K562 (cell line): ENCODE measurements at places on chromosomes 5 and 9.

DNA sequence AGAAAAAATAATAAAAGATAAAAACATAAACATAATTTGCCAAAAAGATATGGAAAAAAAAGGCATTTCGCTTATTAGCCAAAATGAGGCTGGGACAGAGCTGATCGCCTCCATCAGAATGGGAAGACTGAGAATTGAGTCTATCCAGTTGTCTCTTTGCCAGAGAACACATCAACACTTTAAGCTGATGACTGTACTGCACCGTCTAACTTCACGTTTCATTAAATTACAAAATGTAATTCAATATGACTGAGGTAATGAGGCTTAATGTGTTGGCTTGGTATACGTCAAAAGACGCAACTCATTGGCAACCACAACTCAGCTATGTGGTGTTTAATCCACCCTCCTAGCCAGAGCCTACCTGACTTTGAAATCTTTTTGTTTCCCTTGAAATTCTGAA lies 462.7 kb upstream of the CD180 start:
- DNase-seq, result no peak

- DNase-seq, result no peak
Measured at GRCh38 chr5:102720969-102721368, 34.1 kb upstream of the PAM start.

- no peak for DNase-seq
Measured at GRCh38 chr9:98883276-98883675, 60.4 kb upstream of the COL15A1 start.

DNA sequence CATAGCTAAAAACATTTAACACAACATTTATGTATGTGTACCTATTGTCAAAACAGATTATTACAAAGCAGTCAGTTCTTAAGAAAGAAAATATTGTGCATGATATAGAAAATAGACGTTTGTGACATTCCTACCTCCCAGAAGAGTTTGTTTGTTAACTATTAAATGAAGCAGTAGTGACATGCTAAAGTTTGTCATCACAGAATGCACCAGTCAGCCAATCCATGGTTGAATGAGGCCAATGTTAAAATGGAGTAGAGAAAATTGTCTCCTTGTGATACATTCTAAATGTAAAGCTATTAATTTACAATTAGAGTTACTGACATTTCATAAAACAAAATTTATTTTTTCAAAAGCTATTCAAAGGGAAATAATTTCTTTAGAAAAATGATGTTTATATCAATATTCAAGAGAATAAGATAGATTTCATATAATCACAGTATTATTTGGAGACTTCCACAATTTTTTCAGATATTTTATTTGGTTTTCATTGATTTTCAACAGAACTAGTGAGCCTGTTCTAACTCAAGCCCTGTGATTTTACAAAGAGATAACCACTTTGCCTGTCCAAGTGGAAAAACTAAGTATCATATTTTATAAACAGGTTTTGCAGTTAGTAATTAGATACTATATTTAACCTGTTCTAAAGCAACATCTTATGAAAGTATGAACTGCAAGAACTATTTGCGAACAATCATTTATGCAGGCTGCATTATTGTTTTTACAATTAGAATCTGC lies 176.8 kb downstream of the ISL1 start:
- no peak for DNase-seq

DNA sequence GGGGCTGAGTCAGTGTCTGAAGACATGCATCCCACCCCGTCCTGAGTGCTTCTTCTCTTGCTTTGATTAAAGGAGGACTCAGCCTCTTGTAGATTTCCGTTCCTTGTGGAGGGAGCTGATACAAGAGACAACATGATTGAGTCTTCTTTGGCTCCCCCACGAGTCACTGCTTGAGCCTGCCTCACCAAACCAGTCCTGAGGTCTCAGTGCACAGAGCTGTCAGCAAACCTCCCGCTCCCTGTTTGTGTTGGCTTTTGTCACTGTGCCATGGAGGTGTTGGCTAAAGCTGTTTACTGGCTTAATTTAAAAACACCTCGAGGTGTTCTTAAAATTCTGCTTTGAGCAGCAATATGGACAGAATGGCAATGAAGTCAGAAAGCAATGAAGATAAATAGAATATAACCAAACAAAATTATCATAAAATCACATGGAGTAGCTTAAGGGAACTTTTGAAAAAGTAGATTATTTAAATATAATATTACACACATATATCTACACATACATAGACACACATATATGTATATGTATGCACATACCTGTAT lies 234.1 kb upstream of the ANKRD55 start:
- DNase-seq, result no peak

DNA sequence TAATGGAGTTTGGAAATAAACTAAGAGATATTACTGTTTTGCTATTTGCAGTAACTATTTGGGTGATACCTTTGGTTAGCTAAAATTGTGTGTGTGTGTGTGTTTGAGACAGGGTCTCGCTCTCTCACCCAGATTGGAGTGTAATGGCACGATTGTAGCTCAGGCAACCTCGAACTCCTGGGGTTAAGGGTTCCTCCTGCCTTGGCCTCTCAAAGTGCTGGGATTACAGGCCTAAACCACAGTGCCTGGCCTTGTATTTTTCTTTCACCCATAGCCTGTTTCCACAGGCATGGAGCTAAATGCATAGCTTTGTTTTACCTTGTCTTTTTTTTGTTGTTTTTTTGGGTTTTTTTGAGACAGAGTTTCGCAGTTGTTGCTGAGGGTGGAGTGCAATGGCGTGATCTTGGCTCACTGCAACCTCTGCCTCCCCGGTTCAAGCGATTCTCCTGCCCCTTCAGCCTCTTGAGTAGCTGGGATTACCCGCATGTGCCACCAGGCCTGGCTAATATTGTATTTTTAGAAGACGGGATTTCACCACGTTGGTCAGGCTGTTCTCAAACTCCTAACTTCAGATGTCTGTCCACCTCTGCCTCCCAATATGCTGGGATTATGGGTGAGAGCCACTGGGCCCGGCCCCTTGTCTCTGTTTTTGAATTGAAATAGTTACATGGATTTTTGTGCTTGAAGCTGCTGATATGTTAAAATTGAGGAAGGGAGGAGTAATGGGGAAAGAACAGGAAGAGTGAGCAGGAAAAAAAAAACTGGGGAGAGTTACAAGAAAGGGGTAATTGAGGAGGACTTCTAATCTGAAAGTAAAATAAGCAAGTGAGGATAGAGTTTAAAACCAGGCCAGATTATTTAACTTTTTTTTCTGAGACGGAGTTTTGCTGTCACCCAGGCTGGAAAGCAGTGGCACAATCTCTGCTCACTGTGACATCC lies 5.7 kb downstream of the GPBP1 start:
- peak; percentile 38 for DNase-seq

DNA sequence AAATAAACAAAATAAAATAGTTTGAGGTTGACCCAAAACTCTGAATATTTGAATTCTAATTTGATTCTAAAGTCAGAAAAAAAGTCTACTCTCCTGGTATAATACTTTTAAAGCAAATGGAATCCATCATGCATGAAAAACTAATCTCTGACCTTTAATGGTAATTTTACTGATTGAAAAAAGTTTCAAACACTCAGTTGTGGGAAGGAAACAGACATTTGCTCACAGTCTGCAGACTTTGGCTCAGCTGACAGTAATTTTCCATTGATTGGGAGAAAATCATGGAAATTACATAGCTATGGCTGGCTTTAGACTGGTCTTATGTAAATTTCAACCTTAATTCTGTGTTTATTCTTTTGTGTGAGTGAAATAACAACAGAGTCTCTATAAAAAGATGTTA lies 574.3 kb downstream of the PDE4D start:
- no peak for DNase-seq

DNA sequence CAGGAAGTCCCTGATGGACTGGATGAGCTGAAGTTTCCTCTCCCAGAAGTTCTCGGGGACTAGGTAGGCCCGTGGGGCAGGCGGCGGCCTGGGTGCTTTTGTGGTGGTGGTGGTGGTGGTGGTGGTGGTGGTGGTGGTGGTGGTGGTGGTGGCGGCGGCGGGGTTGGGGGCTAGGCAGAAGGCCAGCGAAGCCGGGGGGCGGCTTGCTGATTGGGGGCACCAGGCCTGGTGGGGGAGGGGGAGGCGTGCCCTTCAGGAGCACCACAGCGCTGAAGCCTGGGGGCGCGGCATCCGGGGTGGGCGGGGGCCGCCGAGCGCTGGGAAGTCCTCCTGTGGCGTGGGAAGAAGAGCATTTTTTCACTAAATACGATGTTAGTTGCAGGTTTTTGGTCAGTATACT lies 26.9 kb downstream of the SPATA31C1 start:
- DNase-seq, result no peak

DNA sequence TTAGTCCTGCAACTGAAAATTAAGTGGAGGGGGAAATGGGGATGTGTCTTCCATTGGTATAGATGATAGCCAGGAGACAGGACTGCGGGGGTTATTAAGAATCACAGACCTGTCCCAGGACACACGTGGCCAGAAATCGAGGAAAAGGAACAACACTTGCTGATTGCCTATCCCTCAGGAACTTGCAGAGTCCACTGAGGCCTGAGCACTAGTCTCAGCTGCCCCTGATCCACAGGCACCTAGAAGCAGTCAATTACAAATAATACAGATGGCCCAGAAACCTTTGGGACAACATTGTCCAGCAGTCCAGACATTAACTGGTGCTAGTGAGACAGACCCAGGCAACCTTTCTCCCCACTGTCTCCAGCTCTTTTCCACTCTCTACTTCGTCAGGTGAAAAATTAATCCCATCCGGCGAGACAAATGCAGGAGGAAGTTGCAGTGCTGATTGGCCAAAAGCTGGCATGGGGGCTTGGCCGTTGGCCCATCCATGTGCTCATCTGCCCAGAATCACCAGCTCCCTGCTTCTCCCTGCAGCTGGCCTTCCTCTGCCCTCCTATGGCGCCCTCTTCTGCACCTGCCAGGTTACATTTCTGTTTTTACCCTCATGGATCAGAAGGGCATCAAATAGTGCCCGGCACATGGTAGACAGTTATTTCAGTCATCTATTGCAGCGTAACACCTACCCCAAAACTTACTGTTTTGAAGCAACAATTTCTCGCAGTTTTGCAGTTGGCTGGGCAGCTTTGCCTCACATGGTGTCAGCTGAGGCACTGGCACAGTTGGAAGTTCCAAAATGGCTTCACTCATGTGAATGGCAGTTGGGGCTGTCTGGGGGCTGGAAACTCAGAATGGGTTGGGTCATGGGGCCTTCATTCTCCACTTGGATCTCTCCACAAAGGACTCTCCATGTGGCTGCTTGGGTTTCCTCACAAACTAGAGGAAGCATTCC lies 3.6 kb upstream of the B4GALT1 start:
- no peak for DNase-seq

GRCh38 chr9:85079349-85079748 lies 409.8 kb downstream of the NTRK2 start:
- DNase-seq, result no peak

GRCh38 chr5:6516823-6517222 lies 68.2 kb downstream of the UBE2QL1 start:
- no peak for DNase-seq

GRCh38 chr9:33112094-33112493 lies 35.6 kb upstream of the SMU1 start:
- no peak for DNase-seq

DNA sequence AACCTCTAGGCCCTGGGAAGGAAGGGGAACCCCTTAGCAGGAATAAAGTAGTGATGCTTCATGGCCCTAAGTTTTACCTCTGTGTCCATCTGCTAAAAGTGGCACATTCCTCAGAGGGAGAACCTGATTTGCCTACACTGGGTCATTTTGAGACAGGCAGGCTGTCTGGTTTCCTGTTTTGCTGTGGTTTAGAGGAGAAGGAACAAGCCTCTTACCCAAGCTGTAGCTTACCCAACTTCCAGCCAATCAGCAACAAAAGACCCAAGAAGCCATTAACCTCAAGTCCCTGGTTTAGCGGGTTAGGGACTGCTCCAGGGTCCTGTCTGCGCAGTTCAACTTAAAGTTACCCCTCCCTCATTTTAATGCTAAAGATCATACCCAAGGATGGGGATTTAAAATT lies 411.0 kb downstream of the MAT2B start:
- DNase-seq, result no peak

- DNase-seq, result peak; percentile 66
Measured at GRCh38 chr9:130480673-130481072, 35.9 kb downstream of the ASS1 start.

GRCh38 chr5:76808141-76808691 lies 10.6 kb upstream of the F2RL1 start:
- DNase-seq, result no peak

- DNase-seq, result no peak
Measured at GRCh38 chr5:54658010-54658409, 140.5 kb downstream of the SNX18 start.

GRCh38 chr9:110746211-110746930 lies 77.8 kb downstream of the MUSK start:
- no peak for DNase-seq

GRCh38 chr5:1366514-1366913 lies 21.6 kb upstream of the CLPTM1L start:
- no peak for DNase-seq

GRCh38 chr9:36800455-36800854 lies 227.8 kb downstream of the MELK start:
- no peak for DNase-seq

- no peak for DNase-seq
Measured at GRCh38 chr9:120257483-120257882, 322.5 kb downstream of the CDK5RAP2 start.

GRCh38 chr9:136646827-136647711 lies 15.6 kb upstream of the EGFL7 start:
- no peak for DNase-seq

- DNase-seq, result no peak
Measured at GRCh38 chr5:8844206-8844605, 701.7 kb downstream of the SEMA5A start.

- DNase-seq, result no peak
Measured at GRCh38 chr5:139912158-139912557, 116.5 kb downstream of the PSD2 start.

GRCh38 chr5:44183753-44184152 lies 205.5 kb downstream of the FGF10 start:
- no peak for DNase-seq

- DNase-seq, result no peak
Measured at GRCh38 chr9:33750839-33751339, 44.5 kb upstream of the PRSS3 start.

GRCh38 chr9:1709347-1709746 lies 305.8 kb upstream of the SMARCA2 start:
- DNase-seq, result no peak

GRCh38 chr5:40615586-40616170 lies 64.0 kb upstream of the PTGER4 start:
- DNase-seq, result no peak

- no peak for DNase-seq
Measured at GRCh38 chr9:85645909-85646627, 95.7 kb downstream of the AGTPBP1 start.

- DNase-seq, result no peak
Measured at GRCh38 chr5:79567926-79568549, 44.2 kb upstream of the TENT2 start.

GRCh38 chr5:111259636-111260035 lies 35.5 kb downstream of the CAMK4 start:
- no peak for DNase-seq

DNA sequence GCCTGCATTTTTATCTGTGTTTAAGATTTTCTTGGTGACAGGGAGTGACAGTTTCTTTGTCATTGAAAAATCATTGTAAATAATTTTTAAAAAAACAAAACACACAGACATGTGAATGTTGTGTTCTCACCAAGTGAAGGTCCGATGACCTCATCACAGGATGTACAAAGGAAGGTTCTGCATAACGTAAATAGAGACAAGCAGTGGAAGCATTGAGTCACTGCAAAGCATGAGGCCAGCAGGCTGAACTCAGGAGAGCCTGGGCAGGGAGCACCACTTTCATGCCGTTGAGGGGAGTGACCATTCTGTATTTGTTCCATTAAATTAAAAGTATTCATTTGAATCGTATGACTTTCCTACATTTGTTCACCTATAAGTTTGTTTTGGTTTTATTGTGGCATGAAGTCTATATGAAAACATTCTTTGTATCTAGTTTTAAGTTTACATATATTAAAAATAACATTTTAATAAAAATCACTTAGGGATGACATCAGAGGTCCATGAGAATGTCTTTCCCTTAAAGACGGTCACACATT lies 70.4 kb upstream of the TLE1 start:
- DNase-seq, result no peak
